ENCODE measurements at places on chromosomes 16 and 17.
A peak's percentile ranks its signal among the peaks of the same experiment; 100 is the strongest.

- DNase-seq = peak; percentile 32
Observed at GRCh38 chr16:20940871-20941635, 40.5 kb downstream of the LYRM1 start.

DNA sequence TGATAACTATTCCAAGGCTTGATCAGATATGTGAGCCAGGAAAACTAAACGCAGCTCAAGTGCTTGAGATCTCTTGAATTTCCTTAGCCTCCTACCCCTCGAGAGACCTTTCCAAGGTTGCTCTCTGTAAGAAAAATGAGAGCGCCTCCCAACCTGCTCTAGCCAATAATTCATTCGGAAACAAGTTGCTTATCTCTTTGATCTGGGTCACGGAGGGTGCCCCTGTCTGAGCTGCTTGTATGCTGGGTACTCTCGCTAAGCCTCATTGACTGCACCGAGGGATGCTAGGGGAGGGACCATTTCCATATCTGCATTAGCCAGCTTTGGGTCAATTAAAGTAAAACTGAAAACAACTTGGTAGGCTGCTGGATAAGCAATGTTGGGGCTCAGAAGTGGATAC lies 70.1 kb upstream of the SHISA6 start:
- DNase-seq = no peak

GRCh38 chr16:66619534-66620428 lies 15.3 kb downstream of the CMTM3 start:
- no peak for DNase-seq

GRCh38 chr17:73495641-73496040 lies 148.6 kb downstream of the SDK2 start:
- DNase-seq = no peak

GRCh38 chr16:2500430-2500917 lies 13.3 kb upstream of the ATP6V0C start:
- DNase-seq = no peak

- DNase-seq = peak; percentile 16
Observed at GRCh38 chr17:34892461-34893249, 68.6 kb downstream of the CCT6B start.

- DNase-seq = no peak
Observed at GRCh38 chr17:680529-680928, 34.1 kb downstream of the VPS53 start.

DNA sequence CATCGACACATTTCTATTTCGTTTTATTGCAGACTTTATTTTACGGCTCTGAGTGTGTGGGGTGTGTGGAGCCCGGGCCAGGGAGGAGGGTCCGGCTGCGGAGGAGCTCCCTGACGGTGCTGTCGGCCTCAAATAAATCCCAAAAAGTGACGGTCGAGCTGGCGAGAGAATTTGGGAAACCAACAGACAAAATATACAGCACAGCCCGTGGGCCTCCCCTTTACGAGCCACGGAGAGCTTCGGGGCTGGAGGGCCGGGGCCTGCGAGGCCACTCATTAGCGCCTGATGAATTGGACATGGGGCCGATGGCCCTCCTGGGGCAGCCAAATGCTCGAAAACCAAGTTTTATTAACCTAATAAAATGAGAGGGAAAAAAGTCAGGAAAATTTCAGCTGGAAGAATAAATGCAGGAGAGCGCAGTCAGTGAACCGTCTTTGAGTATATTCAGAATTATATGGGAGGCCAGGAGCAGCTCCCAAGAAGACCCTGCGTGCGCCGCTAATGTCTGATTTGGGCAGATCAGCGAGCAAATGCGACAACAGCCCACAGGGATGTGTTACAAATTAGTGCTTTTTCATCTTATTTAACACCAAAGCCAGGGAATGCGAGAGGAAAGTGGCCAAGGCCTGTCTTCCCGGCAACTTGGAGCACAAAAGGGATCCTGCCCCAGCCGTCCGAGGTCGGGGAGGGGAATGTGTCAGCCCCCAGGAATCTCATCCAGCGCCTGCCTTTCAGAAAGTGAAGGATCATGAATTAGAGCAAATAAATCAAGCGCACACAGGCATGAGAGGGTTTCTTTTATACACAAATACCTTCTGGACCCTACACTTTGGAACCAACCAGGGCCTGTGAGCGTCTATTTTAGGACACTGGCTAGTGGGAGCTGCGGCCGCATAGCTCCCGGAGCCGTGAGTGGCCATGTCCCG lies 249.1 kb downstream of the C16orf95 start:
- DNase-seq = no peak

GRCh38 chr16:939311-939710 lies 31.5 kb downstream of the LMF1 start:
- DNase-seq = no peak

DNA sequence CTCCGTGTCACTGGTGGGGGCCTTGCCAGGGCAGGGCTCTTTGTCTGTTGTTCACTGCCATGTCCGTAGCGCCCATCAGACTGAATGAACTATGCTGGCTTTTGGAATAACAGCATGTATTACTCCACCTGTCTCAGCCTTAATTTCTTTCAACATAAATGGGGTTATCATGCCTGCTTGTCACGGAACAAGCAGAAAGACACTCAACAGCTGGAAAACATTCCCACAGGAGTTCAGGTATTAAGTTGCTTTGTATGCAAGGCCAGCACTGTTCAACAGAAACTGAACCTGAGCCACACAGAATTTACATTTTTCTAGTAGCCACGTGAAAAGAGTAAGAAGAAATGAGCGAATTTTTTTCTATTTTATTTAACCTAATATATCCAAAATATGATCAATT lies 13.1 kb downstream of the PPL start:
- DNase-seq = no peak

DNA sequence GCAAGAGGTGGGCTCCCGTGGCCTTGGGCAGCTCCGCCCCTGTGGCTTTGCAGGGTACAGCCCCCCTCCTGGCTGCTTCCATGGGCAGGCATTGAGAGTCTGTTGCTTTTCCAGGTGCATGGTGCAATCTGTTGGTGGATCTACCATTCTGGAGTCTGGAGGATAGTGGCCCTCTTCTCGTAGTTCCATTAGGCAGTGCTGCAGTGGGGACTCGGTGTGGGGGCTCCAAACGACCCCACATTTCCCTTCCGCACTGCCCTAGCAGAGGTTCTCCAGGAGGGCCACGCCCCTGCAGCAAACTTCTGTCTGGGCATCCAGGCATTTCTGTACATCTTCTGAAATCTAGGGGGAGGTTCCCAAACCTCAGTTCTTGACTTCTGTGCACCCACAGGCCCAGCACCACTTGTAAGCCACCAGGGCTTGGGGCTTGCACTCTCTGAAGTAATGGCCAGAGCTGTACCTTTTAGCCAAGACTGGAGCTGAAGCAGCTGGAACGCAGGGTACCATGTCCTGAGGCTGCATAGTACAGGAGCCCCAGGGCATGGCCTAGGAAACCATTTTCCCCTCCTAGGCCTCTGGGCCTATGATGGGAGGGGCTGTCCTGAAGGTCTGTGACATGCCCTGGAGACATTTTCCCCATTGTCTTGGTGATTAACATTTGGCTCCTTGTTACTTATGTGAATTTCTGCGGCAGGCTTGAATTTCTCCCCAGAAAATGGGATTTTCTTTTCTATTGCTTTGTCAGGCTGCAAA lies 6.0 kb downstream of the PRKAR1A start:
- DNase-seq = no peak

GRCh38 chr17:69457603-69458002 lies 43.1 kb downstream of the MAP2K6 start:
- DNase-seq = peak; percentile 10

GRCh38 chr17:74758848-74759168 lies 10.4 kb downstream of the NHERF1 start:
- no peak for DNase-seq

GRCh38 chr17:80705988-80706387 lies 161.3 kb downstream of the RPTOR start:
- DNase-seq = no peak

DNA sequence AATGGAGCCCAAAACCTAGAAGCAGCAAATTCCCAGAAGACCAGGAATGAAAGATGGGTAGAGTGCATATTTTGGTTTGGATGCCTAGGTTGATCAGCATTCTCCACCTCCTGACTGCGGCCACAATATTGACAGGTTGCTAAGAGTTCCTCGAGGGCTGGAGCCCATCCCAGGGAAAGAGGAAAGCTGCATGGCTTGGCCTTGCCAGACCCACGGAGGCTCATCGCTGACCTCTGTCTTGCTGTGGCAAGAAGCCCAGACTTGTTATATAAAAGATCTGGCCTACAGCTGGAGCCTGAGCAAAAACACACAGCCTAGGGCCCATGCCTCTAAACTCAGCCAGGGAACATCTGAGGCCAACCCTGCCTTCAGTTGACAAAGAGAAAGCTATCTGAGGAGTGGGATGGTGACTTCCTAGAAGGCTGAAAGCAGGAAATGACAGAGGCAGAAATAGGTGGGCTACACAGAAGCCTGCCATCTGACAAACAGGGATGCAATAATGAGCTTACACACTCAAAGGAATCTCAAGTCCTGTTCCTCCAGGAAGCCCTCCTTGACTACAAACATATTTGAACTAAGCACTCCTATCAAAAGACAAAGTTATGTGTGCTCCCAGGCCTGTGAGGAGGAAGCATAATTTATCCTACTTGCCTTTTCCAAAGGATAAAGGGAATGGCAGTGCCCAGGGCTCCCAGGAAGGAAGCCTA lies 22.5 kb upstream of the SLC35B1 start:
- no peak for DNase-seq

DNA sequence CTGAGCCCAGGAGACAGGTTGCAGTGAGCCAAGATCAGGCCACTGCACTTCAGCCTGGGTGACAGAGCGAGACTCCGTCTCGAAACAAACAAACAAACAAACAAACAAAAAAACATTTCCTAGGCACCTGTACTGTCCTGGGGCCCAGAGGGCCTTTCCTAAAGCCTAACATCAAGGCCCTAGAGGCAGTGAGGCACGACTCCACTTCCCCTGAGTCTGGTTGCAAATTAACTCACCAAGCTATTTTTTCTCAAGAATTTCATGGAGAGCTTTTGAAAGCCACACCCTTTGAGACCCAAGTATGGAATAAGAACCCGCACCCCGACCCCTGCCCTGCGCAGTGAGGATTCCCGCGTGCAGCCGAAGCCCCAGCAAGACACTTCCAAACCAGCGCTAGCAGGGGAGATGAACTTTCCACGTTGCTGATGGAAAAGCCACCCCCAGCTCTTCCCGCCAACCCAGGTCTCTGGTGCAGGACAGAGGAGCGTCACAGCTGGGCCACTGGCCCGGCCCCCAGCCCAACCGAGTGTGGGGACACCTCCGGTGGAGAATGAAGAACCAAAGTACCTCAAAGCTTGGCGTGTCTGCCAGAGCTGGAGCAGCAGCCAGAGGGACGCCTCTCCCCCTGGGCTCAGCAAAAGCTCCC lies 1.2 kb downstream of the CHST5 start:
- DNase-seq = no peak

DNA sequence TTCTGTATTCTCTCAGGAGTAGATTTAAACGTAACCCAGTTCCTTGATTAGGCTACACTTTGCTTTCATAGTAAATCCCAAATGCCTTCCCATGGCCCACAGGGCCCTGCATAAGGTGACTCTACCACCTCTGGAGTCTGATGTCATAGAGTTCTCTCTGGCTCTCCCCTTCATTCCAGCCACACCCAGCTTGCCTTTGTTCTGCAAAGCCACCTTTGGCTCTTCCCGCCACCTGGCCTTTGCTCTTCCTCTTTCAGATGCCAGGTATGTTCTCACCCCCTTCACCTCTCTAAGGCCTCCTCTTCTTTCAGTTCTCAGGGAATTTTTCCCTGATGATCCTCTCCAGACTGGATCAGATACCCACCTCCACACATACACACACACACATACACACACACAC lies 141.3 kb upstream of the HSBP1 start:
- no peak for DNase-seq

DNA sequence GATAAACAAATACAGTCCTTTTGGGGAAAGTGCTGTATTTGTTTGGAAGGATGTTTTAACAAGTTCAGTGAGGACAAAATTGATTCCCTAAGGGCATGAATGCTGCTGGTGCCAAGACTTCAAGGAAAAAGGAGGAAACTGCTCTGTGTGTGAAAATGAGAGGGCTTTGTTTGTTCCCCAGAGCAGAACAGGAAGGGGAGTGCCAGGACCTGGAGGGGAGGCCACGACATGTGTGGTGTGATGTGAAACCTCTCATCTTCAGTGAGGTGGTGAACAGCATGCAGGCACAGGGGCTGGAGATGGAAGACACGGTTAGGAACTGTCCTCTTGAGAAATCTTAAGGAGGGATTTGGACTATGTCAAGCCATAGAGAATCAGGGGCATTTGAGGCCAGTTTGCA lies 46.6 kb upstream of the GRIN2A start:
- DNase-seq = no peak

GRCh38 chr16:57643147-57643874 lies 14.9 kb downstream of the ADGRG1 start:
- DNase-seq = no peak
